Esophagus squamous epithelium (tissue), 5 donors: ENCODE measurements at places on chromosomes 1 and 21.

DNA sequence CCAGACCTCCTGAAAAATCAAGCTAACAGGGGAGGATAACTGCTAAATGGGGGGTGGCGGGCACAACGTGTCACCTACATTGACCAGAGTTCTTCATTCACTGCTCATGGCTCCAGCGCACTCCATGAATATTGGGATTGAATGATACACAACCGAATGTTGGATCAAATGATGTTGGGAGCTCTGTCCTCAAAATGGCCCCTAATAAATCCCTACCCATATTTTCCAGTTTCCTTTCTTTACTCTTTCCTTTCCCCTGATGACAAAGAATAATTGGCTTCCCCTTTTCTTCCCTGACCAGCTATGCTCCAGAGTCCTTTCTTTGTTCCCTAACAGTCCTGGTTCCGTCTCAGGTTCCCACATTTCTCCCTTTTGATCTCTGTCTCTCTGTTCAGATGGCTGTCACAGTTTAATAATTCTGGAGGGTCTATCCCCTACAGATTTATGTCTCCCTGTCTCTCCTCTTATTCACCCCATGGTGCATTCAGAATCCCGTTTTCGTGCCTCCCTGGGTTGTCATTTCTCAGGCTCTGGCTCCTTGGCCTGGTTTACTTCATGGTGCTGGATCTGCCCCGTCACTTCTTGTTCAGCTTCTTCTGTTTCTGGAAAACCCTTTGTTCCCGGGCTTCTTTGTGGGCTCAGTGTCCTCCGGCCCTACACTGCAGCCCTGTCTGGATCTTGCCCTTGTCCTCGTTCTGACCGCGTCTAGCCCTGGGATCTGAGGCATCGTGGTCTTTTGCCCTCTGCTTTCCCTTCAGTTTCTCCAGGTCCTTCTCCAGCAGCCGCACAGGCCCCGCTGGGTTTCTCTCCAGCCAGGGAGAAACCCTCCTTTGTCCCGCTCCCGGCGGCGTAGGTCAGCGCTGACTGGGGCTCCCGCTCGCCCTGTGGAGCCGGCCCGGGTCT is 78.3 kb downstream of the NDUFS5 start:
- no peak for DNase-seq

DNA sequence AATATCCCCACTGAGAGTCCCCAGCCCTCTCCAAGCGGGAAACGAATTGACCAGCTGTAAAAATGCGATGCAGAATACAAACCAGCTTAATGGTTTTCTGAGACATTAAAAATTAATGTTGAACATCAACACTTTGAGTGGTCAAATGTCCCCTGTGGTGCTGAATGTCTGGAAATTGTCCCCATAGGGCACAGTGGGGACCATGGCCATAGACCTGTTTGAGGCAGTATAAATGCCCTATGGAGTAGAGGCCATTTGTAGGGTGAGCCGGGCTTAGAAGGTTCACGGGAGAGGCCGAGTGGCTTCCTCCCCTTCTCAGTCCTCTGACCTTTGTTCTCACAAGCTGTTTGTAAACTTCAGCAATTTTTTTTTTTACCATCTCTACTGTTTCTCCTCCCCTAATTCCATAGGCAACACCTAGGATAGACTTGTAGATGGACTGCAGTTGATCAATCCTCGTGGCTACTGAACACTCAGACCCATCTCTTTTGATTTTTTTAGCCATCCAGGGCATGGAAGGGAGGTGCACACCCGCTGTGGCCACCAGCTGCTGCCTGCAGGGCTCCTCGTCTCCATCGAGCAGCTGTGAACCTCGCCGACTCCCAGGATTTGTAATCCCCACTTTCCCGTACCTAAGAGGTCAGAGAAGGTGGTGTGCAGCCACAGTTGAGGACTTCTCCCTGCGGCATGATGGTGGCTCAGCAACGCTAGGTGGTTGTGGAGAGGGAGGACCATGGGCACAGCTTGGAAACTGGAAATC is 41.0 kb downstream of the KAZN start:
- DNase-seq: no peak

- no peak for DNase-seq
Observed at GRCh38 chr1:177301425-177302124, 130.8 kb downstream of the BRINP2 start.

DNA sequence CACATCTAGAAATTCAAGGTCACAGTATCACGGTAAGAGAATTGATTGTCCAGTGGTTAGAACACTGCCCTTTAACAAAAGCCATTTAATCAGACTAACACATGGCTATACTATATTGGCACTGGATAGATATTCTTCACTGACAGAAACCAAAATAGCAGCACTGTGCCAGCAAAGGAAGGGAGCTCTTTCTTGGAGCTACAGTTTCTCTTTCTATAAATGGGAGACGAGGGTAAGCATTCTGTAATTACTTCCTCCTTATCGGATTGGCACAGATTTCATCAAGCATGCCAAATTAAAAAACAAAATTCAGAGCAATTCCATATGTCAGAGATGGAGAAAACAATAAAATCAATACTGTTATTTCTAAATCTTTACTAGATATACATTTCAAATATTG is 115.7 kb upstream of the CACYBP start:
- DNase-seq: no peak

DNA sequence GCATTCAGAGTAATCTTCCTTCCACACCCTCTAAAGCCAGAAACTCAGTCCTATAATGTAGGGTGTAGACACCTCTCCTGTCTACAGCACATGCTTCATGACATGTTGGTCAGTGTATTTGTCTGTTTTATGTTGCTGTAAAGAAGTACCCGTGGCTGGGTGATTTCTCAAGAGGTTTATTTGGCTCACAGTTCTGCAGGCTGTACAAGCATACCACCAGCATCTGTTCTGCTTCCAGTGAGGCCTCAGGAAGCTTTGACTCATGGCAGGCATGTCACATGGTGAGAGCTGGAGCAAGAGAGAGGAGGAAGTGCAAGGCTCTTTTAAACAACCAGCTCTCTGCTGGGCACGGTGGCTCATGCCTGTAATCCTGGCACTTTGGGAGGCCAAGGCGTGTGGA is 12.1 kb downstream of the PLOD1 start:
- DNase-seq: no peak

GRCh38 chr1:172431721-172432192 is 11.3 kb downstream of the C1orf105 start:
- no peak for DNase-seq
